ENCODE measurements at places on chromosomes 13 and 19. TPM values are rescaled to one million over a fixed set of nuclear protein-coding genes. Genes with fewer than 3 reads are reported as not detected.

PLVAP gene
- not detected for total RNA-seq

DNA sequence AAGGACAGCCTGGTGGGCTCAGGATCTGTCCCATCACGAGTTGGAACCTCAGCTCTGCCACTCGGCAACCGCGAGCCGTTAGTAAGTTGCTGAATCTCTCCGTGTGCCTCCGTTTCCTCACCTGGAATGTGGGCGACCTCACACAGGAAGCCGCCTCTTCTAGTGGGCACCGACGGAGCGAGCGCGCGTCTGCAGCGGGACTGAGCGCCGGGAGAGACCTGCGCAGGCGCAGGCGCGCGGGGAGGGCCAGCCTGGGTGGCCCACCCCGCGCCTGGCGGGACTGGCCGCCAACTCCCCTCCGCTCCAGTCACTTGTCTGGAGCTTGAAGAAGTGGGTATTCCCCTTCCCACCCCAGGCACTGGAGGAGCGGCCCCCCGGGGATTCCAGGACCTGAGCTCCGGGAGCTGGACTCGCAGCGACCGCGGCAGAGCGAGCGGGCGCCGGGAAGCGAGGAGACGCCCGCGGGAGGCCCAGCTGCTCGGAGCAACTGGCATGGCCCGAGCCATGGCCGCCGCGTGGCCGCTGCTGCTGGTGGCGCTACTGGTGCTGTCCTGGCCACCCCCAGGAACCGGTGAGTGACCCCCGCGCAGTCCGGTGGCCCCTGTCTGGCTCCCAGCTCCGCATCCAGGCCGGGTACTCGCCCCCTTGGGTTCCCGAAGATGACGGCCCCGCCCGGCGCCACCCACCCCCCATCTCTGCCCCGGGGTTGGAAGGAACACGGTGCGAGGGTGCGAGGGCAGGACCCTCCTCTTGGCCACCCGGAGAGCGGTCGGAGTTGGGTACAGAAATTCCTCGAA is at the start of gene PVR:
Gene PVR, plus strand, starts transcription at position 306 of the 797 bp plus-strand sequence. Its CDS starts 187 bp downstream, at position 493.
- DNase-seq, result peak; percentile 92

- no peak for DNase-seq
These were observed 131.5 kb upstream of the USP29 start for GRCh38 chr19:56988299-56988698.

DNA sequence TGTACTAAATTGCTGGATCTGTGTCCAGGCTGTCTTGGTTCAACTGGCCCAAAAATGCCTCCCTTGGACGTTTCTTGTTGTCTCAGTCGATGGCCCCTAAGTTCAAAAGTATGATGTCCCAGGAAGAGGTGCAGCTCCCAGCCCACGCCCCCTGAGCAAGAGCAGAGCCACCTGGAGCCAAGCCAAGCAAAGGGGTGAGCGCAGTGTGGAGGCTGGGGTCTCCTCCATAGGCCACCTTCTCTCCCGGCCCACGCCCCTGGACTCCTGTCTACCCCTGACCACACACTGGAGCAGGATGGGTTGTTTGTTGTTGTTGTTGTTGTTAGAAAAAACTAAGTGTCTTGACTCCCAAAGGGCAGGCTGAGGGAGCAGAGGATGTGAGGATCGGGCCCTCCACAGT is 26.0 kb upstream of the NPAS1 start:
- no peak for DNase-seq

KLK13 gene
- not detected for total RNA-seq

DNA sequence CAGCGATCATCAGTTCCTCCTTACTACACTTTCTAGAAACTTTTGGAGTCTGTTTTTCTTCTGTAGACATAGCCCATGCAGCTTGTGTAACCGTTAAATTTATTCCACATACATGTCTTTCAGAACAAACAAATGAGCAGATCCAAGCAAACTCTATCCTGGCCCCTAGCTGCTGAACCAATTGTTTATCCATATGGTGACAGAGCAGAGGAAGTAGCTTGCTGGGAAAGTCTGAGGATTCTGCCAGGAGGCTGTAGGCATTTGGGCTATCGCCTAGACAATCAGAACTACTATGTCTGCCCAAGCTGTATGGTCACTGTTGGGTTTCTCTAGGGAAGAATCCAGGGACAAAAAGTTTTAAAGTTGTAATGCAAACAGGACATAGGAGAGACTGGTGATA is 343.7 kb downstream of the SPRY2 start:
- no peak for DNase-seq

- peak; percentile 92 for DNase-seq
These were observed 96.2 kb downstream of the INSR start for GRCh38 chr19:7197760-7198696.

APOC4 gene
- not detected for total RNA-seq

DNA sequence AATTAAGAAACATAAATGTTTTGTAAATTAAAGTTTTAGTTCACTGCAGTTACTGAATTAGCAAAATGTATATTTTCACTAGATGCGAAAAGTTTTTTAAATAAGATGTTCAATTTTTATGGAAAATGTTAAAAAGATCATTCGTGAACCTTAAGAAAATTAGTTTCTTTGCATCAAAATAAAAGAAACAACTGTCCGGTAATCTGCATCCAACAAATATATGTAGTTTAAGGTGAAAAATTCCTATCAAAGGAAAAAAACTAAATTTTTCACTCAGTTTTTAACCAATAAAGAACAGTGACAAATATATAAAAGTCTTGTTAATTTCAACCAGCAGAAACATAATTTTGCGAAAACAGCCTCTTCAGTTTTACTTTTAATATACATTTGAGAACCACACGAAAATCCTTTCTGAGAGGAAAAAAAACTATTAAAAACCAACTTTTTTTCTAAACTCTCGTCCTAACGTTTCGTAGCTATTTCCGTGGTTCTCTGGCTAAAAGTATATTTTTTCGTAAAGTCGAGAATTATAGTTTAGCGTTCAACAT is 64.5 kb downstream of the KCNRG start:
- DNase-seq, result no peak

All from Caki2 (cell line).